ENCODE measurements at places on chromosomes 6 and 20. TPM values are rescaled to one million over a fixed set of nuclear protein-coding genes. Genes with fewer than 3 reads are reported as not detected.

The SPATS1 gene
- not detected for total RNA-seq

The SLC17A2 gene
- not detected for total RNA-seq

The BCAS1 gene
- not detected for total RNA-seq

The MYT1 gene
- not detected for total RNA-seq

The POM121L2 gene
- not detected for total RNA-seq

The FOXC1 gene
- 0.59 TPM for total RNA-seq

The PSORS1C2 gene
- not detected for total RNA-seq

The SDCBP2 gene
- 1.8 TPM for total RNA-seq

The GMPR gene
- total RNA-seq, result 20.0 TPM

The GGTLC1 gene
- not detected for total RNA-seq

The SIRPD gene
- not detected for total RNA-seq

The SNPH gene
- total RNA-seq, result 7.1 TPM

The TTLL9 gene
- total RNA-seq, result under 0.01 TPM

The NRSN1 gene
- total RNA-seq, result not detected

The MEP1A gene
- not detected for total RNA-seq

The FLRT3 gene
- 2.6 TPM for total RNA-seq

The KIF6 gene
- total RNA-seq, result 1.3 TPM

The RAMACL gene
- total RNA-seq, result 1.1 TPM

The KIF13A gene
- 42.8 TPM for total RNA-seq

The HTR1E gene
- total RNA-seq, result not detected

The SLCO4A1 gene
- not detected for total RNA-seq

The FOXA2 gene
- total RNA-seq, result not detected

The PRSS35 gene
- total RNA-seq, result 1.9 TPM

The ATP5F1E gene
- 34.3 TPM for total RNA-seq

The TENT5A gene
- 42.2 TPM for total RNA-seq

The CFB gene
- total RNA-seq, result 15.0 TPM

The PRDM1 gene
- total RNA-seq, result 2.2 TPM

Data from smooth muscle cell of the coronary artery (primary cell).